ENCODE measurements at places on chromosomes 7 and 10. TPM values are rescaled to one million over a fixed set of nuclear protein-coding genes. Genes with fewer than 3 reads are reported as not detected.
A peak's percentile ranks its signal among the peaks of the same experiment; 100 is the strongest.

GRCh38 chr10:114313866-114314265, 74.8 kb downstream of the VWA2 start:
- peak; percentile 71 for DNase-seq

DNA sequence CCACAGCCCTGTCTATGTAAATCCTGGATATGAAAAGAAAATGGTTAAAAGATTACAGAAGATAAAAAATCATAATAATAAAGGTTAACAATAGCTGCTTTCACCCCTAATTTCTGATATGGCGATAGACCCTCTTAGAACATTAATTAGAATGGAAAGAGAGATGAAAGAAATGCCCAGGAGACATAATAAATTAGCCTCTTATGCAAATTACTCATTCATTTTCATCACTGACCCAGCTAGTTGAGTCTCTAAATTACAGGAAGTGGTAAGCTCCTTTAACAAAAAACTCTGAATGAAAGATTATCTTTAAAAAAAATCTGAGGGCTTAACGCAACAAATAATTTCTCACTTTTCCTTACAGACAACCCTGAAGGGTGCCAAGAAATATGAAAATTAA, 12.4 kb downstream of the GFRA1 start:
- DNase-seq = no peak

GRCh38 chr7:42103020-42103419, 134.0 kb downstream of the GLI3 start:
- DNase-seq = no peak

- no peak for DNase-seq
Observed at GRCh38 chr7:82818171-82818570, 344.5 kb downstream of the PCLO start.

Gene HTR7
- total RNA-seq = 1.3 TPM

- DNase-seq = peak; percentile 93
Observed at GRCh38 chr7:20330239-20330927, at the start of gene ITGB8. TSS of gene ITGB8 (plus strand) at chr7:20330900. CDS start at chr7:20331807, 907 bp downstream.

DNA sequence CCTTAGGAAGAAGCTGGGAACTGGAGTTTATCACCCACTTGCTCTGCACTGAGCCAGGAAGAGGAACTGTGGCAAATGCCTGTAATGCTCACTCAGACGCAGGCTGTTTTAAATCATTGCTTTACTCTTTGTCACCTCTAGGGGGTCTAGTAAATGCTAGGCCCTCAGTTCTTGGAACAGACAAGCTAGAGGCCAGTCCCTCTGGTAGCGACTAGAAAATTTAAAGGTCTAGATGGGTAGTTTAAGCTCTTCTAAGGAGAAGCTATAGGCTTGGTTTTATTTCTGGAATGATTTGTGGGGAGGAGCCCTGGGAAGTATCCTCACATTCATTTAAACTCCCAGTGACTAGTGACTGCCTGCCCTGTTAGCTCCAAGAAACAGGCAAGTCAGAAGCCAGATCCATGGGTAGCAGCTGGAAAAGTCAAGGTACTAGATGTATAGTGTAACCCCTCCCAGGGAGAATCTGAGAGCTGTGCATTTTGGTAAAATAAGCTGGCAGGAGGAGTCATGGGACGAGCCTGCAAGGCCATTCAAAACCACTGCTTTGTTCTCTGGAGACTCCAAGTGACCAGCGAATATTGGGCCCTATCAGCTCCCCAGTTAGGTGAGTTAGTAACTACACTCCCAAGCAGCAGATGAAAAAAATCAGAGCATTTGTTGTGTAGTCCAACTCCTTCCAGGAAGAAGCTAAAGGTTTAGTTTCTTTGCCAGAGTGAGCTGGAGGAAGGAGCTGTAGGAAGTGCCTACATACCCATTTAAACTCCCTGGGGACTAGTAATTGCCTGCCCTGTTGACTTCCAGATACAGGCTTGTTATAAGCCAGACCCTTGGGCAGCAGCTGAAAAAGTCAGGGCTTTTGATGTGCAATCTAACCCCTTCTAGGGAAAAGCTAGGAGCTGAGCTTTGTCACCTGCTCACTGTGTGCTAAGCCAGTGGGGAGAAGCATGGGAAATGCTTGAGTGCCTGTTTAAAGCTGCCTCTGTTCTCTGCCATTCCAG, 68.9 kb downstream of the DYNC1I1 start:
- DNase-seq = no peak

- DNase-seq = no peak
Observed at GRCh38 chr7:113963356-113963755, 44.5 kb upstream of the PPP1R3A start.

DNA sequence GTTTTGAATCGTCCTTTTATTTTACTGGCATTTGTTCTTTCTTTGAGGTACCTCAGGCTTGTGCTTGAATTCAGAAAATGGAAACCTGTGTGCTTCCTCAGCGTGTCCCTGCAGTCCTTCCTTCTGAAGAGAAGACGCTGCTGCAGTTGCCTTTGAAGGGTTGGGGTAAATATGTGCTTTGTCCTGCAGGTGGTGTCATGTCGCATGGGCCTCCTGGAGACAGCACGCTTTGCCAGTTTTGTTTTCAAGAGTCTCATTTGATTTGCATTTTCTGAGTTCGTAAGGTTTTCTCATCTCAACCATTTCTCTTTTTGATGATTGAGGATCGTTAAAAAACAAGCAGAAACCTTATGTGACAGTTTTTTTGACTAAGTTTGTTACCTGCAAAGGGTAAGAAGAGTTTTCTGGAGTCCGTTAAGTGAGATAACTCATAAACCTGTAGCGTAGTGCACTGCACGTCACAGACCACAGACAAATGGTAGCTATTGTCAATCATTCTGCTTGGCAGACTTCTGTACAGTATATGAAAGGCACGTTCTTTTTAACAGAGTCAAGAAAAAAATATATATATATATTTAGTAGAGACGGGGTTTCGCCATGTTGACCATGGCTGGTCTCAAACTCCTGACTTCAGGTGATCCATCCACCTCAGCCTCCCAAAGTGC, 57.0 kb downstream of the CDC123 start:
- DNase-seq = no peak

Gene OGDHL
- total RNA-seq = not detected

GRCh38 chr7:130721486-130722277, 12.3 kb downstream of the KLF14 start:
- DNase-seq = peak; percentile 85

- DNase-seq = no peak
Observed at GRCh38 chr10:1698185-1698584, 39.1 kb downstream of the ADARB2 start.

Gene FOXI2
- total RNA-seq = 0.23 TPM

DNA sequence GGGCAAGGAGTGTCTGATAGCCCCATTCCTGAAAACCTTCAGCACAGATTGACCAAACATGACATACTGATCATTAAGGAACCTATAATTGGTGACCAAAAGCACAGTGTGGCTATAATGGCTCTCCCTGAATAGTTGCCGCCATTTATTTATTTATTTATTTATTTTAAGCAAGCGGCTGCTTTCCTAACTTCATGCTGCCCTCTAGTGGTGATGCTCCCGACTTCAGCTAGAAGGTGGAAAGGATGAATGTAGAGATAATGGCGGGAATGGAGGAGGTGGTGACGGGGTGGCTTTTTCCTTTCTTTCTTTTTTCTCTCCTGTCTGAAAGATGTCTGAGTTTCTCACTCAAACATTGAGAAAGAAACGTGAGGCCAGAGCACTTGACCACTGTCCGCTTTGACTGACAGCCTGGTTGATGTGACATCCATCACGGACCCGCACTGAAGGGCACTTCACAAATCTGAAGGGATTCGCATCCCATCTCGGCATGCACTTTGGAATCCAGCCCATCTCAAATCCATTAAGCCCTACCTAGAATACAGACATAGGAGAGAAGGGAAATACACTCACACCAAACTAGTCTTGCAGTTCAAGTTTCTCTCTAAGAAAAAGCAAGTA, 1090.1 kb downstream of the KCNMA1 start:
- DNase-seq = peak; percentile 84

Gene VGF
- total RNA-seq = not detected

- DNase-seq = no peak
Observed at GRCh38 chr7:79272066-79272669, 181.3 kb downstream of the MAGI2 start.

GRCh38 chr10:11462071-11462470, 149.4 kb downstream of the USP6NL start:
- no peak for DNase-seq

Gene PANK1
- total RNA-seq = 1.4 TPM

DNA sequence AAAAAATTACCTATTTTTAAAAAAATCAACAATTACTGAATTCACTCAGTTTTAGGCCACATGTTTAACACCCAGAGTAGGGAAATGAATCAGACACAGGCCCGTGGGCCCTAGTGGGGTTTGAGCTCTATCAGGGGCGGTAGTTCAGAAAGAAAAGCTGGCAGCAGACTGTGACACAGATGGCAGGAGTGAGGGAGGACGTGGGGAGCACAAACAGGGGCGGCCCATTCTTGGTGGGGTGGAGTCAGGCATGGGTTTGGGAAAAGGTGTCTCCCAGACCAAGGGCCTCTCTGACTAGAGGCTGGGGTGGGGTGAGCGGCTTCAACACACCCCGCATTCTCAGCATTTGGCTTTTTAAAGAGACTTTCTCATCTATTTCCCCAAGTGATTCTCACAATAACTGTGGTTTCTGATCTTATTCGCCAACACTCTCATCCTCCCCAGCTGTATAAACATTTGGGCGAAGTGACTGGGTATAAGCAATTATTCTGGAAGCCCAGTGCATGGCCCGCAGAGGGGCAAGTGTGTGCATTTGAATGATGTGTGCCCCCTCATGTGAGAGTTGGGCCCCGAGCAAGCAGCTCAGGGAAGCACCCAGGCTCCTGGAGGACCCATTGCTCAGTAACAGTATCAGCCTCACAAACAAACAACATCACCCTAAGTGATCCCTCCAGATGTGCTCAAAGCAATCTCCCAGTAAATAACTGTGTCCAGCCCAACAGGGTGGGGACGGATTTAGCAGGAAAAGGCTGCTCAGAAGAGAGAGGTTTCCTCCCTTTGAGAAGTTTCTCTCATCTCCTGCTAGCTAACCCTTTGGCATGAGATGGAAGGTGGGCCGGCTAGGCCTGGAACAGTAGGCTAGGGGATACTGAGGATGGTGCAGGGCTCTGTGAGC, 437.6 kb upstream of the ZMIZ1 start:
- no peak for DNase-seq

Gene ZNF485
- total RNA-seq = 4.5 TPM

- DNase-seq = no peak
Observed at GRCh38 chr7:81159402-81159801, 240.6 kb upstream of the SEMA3C start.

GRCh38 chr10:98391578-98391991, 23.4 kb downstream of the PYROXD2 start:
- peak; percentile 89 for DNase-seq

- no peak for DNase-seq
Observed at GRCh38 chr10:128843972-128844371, 623.1 kb upstream of the MGMT start.

GRCh38 chr7:28052933-28053332, 127.7 kb downstream of the JAZF1 start:
- DNase-seq = no peak

- no peak for DNase-seq
Observed at GRCh38 chr10:50397312-50398140, 146.2 kb upstream of the ASAH2 start.

- DNase-seq = no peak
Observed at GRCh38 chr7:52249741-52250140, 785.7 kb upstream of the POM121L12 start.

- DNase-seq = no peak
Observed at GRCh38 chr7:26368542-26368941, 76.9 kb downstream of the SNX10 start.

DNA sequence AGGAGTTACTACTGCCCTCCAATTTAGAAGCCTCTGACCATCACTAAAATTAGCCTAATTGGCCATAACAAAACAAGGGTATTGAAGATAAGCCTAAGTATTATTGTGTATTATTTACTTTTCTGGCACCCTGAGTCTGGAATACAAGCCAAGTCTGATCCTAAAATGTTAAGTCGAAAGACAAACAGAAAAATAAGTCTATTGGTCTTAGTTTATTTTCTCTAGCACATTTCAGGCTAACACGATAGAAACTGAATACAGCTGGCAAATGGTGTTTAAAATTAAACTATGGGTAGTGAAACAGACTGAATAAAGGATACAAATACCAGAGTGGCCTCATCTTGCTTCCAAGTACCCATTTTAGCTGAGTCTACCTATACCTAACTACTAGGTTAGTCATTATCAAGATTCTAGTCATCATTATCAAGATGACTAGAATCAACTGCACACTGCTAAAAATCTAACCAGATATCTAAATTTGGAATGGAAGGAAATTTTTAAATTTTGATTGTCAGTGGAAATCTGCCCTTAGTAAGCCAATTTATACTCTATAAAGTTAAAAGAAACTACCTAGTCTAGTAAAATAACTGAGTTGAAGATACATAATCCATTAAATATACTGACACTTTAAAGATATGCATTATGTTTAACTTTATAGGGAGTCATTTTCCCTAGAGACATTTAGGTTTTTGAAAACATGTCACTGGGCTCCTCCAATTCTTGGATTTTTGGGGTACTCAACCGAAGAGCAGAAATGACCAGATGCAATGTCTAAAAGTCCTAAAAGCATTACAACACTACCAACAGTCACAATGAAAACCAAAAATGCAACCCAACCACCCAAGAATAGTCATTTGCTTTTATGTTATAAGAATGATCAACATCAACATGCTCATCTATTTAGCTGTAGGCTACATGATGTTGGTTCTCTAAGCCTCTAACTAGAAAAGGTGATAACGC, 80.9 kb downstream of the NT5C2 start:
- DNase-seq = no peak

DNA sequence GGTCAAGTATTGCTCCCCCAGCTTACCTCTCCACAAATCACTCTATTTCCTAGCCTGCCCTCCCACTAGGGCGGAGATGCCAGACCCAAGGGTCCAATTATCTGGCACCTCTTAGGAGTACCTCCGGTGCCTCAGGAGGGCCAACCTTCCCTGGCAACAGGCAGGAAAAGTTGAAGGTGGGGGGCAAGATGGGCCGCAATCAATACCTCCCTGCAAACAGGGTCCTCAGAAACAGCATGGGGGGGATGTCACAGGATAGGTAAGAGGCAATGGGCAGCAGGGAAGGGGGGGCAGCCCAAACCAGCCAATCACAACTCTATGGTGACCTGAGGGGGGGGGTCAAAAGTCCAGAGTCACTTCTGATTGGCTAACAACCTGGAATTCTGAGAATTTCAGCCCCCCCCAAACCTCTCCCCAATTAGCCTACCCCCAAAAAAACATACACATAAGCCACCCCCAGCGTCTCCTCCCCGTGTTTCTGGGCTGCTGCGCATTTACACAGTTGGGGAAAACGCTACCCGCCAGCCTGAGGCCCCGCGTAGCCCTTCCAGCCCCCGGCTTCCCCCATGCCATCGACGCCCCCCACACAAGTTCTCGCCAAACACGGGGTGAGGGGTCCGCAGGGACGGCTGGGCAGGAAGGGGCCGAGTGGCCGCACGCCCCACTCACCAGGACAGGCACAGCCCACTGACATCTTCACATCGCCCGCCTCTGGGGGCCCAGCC, 589 bp downstream of the LDB1 start:
- peak; percentile 80 for DNase-seq

DNA sequence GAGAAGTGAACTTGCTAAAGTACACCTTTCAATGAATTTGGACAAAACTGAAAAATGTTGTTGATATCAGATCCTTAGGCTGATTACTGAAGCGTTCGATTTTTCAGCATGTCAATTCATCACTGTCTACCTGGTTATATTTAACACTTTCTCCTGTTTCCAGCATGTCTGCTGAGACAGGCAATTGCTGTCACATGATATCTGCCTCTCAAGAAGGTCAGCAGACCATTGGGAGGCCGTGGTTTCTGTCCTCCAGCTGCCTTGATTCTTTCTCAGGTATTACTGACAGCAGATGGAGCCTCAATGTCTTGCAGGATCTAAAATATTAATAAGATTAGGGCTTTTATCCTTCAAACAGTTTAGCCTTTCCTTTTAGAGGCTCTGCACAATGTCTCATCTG, 127.5 kb downstream of the SNX10 start:
- no peak for DNase-seq

GRCh38 chr10:92729886-92730285, 40.1 kb downstream of the HHEX start:
- no peak for DNase-seq

All from aorta (tissue), 5 donors.